Astrocyte of the cerebellum (primary cell): ENCODE measurements at places on chromosomes 7 and 10.

GRCh38 chr10:26557641-26558014 is 119.5 kb downstream of the APBB1IP start:
- DNase-seq: no peak

- DNase-seq: no peak
Observed at GRCh38 chr7:139768249-139768824, 9.5 kb downstream of the HIPK2 start.

DNA sequence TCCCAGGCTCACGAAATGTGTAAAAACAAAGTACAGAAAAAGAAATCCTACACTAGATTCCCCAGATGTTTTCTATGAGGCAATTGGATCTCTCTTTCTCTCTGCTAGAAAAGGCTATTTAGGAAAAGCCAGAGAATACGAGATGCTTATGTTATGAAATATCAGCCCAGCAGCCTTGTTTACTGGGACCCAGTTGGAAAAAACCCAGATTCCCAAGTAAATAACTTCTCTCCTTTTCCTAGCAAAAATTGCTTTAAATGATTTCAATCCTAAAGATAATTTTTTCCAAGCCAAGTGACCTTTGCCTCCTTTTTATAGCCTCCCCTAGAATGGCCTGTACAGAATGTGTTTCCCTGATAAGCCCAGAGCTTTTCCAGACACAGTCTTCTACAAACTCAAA is 199.3 kb downstream of the PLXNA4 start:
- no peak for DNase-seq

DNA sequence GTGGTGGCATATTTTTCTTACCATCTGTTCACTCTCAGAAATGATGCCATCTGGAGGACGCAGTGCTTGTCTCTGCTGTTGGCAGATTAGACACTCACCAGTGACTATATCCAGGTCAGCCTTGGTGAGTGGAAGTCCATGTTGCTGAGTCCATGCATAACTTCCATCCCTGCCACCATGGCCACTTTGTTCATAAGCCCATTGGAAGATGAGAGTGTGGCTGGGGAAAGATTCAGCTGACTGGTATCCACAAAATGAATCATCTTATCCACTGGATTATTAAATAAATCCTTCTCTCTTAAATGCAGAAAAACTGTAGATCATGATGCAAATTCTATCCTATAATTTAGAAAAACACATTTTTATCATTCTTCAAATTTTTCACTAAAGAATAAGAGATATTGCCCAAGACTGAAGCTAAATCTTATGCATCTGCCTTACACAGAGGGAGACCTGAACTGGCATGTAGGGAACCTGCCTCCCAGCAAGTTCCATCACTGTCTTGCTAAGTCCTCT is 726.9 kb downstream of the TNS3 start:
- no peak for DNase-seq

- DNase-seq: no peak
Observed at GRCh38 chr10:96470116-96470743, 43.5 kb downstream of the TLL2 start.

DNA sequence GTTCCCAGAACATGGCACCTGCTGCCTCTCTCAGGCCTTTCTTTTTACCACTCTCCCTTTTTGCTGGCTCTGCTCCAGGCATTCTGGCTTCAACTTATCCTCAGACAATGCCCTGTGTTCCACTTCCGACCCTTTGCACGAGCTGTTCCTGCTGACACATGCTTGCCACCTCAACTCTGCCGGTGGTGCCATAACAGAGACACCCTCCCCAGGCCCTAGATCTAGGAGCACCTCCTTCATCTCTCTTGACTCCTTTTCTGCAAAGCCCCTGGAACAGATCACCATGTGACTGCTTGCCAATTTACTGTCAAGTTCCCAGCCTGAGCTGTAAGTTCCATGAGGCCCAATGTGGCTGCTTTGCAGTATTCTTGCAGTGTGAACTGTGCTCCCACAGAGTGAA is 256.0 kb upstream of the MKI67 start:
- DNase-seq: no peak

- peak; percentile 53 for DNase-seq
Observed at GRCh38 chr7:155665957-155666287, 21.5 kb downstream of the RBM33 start.

DNA sequence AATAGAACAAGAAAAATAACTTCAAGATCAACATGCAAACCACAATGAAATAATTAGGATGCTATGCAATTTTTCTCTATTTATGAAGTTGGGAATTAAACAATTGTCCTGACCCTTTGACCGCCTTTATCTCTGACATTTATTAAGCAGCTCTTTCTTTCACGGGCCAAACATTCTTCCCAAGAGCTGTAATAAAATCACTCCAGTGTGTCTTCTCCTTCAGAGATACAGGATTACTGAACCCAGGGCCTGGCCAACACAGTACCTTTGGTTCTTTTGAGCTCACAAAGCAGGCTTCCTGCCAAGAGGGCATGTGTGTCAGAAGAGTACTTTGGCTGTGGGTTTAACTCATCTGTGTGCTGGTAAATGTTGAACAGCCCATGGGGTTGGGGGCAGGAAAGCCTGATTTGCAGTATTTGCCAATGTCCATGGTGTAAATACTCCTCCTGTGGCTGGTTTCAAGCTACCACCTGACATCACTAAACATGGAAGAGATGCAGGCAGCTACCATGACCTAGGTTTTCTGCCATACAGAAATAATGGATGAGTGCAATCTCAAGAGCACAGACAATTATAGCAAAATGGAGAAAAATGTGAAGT is 121.7 kb downstream of the FANK1 start:
- no peak for DNase-seq

GRCh38 chr7:134328900-134329299 is 12.2 kb upstream of the SLC35B4 start:
- DNase-seq: no peak

GRCh38 chr7:32145911-32146310 is 75.7 kb upstream of the PDE1C start:
- no peak for DNase-seq

GRCh38 chr10:67011981-67012380 is 86.1 kb downstream of the LRRTM3 start:
- no peak for DNase-seq

DNA sequence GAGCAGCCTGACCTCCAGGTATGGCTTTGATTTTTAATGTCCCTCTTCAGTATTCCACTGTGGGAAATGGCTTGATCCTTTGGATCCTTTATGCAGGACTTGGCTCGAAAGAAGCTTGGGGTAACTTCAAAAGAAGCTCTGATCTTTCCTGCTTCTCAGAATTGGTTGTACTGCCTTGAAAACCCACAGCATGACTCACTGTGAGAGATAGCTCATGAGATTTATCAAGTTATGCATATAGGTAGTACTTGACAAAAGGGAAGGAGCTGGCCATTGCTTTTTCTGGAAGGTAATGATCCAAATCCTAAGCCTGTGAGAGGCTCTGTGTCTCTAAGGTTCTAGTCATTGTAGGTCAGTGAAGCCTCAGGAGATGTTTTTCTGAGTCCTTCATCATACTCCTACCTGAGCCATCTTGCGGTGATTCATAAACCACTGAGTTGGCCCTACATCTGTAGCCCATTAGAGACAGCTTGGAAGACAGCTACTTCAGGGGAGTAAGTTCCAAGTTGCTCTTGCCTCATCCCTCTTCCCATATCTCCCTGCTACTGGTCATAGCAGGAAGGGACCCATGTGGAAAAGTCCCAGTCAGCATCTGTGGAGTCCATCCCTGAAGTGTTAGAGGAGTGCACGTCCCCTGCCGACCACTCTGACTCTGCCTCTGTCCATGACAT is 36.7 kb upstream of the NFKB2 start:
- no peak for DNase-seq

DNA sequence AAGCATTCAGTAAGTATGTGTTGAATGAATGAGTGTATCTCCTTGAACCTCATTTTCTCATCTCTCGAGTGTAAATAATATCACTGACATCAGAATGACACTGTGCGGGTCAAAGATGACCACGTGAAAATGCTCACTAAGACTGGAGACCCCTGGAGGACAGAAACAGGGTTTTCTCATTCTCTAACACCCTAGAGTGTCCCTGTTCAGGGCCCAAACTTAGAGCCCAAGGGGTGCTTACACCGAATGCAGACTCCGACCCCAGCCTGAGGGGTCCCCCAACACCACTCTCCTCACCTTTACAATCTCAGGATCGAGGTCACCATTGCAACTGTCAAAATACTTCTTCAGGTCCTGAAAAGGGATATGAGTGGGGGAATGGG is 1.4 kb downstream of the CDK5 start:
- DNase-seq: no peak

- DNase-seq: no peak
Observed at GRCh38 chr10:81696609-81697388, 178.2 kb upstream of the NRG3 start.

DNA sequence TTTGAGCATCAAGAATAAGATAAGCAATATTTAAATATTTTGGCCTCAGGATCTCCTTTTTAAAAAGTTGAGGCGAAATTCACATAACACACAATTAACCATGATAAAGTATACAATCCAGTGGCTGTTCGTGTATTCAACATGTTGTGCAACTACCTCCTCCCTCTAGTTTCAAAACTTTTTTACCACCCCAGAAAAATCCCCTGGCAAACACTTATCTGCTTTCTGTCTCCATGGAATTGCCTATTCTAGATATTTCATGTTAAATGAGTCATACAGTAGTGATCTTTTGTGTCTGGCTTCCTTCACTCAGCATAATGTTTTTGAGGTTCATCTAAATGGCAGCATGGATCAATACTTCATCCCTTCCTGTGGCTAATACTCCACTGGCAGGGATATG is 31.8 kb upstream of the IL15RA start:
- DNase-seq: no peak

DNA sequence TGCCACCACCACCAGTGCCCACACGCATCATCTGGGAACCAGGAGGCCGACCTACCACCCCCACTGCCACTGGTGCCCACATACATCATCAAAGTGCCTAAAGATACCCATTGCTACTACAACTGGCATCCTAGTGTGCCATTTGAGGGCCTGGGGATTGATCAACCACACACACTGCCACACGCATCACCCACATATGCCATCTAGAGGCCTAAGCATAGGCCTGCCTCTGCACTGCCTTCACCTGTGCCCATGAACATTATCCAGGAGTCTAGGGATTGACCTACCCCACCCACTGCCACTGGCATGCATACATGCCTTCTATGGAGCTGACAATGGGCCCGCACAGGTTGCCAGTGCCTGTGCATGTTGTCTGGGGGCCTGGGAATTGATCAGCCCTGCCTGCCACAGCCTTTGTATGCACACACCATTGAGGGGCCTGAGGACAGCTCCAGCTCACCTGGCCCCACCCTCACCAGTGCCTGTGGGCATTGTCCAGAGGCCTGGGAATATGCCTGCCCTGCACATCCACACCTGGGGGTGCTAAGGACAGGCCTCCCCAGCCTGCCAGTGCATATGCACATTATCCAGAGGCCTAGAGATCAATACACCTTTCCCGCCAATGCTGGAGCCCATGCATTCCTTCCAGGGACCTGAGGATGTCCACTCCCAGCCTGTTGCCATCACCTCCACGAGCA is 64.3 kb upstream of the TRIL start:
- DNase-seq: no peak

GRCh38 chr10:132184816-132185593 is 1.7 kb upstream of the DPYSL4 start:
- DNase-seq: no peak

DNA sequence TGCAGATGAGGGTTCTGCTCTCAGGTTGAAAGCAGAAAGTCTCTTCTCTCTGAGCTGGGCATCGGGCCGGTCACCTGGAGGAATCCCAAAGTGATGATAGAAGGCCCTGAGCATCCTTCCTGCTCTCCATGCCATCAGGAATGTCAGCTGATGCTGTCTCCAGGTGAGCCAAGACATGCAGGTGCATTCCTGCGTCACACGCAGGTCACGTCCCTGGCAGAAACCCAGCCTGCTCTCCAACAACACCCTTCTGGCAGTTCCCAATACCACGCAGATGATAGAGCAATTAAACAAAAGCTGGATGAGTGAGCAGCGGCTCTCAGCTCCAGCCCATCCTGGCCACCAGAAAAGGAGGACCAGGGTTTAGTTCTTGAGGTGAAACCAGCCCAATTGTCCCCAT is 6.9 kb upstream of the WIPI2 start:
- DNase-seq: no peak

DNA sequence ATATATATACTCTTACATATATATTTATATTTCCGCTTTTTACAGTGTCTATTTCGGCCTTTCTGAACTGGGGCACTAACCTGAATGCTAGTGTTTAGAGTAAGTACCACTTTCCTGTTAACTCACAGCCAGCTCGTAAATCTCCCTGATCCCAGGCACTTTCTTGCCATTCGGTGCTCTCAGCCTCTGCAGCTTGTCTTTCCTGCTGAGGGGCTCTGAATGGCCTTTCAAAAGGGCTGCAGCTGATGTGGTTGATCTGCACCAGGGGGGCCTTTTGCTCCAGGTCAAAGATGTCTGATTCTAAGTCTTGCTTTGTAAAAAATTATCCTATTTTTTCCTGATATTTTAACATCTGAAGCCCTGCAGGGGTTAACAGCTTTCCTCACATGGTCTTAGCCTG is 25.5 kb upstream of the HPS1 start:
- no peak for DNase-seq

DNA sequence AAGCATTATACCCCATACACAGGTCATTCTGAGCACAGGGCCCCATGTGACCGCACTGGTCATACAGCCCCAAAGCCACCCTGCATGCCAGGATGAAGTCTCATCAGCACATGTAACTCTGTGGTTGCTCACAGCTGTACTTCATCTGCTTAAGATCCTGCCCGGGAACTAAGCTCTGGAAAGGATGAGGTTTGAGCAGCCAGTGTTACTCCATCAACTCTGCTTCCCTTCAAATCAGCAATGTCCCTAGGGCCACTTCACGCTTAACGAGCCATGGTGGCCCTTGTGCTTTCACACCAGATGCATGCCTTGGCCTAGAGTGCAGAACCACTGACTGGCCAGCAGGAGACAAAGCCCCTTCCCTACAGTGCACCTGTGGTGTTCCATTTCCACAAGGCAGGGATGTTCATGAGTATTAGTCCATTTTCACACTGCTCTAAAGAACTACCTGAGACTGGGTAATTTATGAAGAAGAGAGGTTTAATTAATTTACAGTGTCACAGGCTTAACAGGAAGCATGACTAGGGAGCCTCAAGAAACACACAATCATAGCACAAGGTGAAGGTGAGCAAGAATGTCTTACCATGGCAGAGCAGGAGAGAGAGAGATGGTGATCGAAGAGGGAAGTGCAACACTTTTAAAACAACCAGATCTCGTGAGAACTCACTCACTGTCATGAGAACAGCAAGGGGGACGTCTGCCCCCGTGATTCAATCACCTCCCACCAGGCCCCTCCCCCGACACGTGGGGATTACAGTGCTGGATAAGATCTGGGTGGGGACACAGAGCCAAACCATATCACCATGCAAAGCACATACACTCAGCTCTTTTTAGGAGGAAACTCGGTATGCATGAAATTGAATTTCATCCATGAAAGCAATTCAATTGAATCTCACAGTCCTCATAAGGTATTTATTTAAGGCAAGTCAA is 149.0 kb upstream of the CDCA7L start:
- DNase-seq: no peak

- DNase-seq: peak; percentile 36
Observed at GRCh38 chr10:117169480-117169879, 27.8 kb upstream of the KCNK18 start.

DNA sequence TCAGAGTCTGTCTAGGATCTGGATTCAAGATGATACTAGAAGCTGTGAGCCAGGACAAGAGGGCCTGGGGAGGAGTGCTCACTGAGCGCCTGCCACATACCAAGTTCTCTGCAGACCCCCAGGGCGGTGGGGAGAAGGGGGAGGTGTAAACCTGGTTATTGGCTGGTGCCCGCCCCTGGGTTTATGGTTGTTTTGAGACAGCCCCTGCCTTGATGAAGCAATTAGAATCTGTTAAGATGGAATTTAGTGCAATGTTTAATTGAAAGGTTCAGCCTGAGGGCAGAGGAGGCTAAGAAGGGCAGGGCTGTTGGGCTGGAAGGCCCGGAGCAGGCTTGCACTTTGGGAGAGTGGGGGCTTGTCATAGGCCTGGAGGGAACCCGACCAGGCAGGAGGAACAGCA is 42.7 kb downstream of the PRF1 start:
- no peak for DNase-seq
